ENCODE measurements at places on chromosomes 4 and X.

GRCh38 chr4:74440356-74440755, 4.6 kb upstream of the AREG start:
- DNase-seq: no peak

DNA sequence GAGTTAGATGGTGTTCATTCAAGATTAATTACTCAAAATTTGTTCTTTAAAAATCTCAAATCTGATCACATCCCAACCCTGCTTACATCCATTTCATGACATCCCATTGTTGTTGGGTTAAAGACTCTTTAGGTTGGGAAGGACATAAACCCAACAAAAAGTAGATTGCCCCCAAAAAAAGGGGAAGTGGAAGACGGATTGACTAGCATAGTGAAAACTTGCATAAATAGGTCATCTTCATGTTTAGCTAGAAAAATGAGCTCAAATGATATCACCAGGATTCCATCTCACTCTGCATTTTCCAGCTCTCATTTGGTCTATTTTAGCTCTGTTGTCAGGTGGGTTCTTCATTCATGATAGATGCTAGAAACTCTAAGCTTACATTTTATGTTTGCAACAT, 18.5 kb upstream of the TET2 start:
- no peak for DNase-seq

DNA sequence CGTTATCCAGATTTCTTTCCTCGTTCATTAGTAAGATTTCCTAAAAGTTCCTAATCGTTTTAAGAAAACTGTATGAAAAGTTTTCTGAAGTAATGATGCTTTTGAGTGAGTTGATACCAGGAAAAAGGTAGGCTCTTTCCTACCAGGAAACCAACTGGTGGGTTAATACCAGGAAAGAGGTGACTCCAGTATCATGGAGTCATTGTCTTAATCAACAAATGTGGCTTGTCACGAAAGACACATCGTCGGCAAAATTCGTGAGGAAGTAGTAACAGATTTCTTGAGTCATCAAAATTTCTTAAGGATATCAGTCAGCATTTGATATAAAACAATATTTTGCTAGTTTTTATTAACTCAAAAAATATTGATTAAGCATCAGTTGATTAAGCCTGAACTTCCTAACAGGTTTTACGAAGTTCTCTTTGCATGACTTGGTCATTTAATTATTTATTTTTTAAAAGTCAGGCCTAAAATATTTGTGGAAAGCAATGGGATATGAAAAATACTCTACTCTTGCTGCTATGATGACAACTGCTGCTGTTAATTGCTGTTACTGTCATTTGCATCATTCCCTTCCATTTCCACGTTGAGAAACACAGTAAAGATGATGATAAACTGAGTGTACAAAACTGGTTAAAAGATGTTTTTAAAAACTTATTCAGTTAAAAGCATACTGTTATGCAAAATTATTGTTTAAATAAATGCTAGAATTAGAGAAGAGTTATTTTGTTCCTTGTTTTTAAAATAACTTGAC, 3.2 kb upstream of the PPBP start:
- no peak for DNase-seq

GRCh38 chr4:13920901-13921300, 293.4 kb upstream of the BOD1L1 start:
- no peak for DNase-seq
